ENCODE measurements at places on chromosomes 1 and 21.

DNA sequence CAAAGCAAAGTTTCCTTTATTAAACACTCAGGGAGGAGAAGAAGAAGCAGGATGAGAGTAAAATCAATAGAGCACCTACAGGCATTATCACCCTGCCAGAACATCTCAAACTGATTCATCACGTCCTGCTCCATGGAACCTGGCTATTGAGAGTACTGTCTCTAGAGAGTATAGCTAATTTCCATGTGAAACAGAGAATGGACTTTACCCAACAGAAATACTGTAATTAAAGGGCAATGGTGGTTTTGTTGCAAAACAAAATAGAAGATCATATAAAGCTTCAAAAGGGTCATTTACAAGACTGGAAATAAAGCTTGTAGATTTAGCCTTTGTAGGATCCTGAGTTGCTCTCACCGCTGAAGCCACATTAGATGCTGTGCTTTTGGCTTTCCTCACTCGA is 69.3 kb downstream of the XCL1 start:
- no peak for DNase-seq

DNA sequence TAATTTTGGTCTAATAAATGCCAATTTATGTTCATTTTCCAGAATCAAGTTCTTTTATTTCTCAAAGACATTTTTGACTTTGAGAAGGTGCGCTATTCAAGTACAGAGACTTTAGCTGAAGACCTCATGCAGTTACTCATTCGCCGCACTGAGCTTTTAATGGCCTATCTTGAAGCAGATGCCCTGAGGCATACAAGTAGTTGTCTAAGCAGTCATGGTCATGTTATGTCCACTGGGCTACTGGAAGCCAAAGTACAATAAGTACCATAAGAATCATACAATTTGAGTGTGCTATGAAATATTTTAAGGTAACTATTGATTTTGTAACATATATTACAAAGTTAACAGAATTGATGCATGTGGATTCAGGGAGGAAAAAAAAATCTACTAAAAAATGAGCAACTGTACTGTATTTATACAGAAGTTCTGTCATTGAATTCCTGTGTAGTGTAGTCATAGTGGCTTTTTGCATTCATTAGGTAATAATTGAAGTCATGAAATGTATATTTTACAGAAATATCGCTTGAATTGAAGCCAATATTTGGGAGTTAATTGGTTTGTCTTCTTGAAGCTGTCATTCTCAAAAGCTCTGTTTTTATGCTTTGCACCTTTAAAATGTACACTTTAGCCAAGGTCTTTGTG is 13.5 kb upstream of the NEXN start:
- DNase-seq: no peak

DNA sequence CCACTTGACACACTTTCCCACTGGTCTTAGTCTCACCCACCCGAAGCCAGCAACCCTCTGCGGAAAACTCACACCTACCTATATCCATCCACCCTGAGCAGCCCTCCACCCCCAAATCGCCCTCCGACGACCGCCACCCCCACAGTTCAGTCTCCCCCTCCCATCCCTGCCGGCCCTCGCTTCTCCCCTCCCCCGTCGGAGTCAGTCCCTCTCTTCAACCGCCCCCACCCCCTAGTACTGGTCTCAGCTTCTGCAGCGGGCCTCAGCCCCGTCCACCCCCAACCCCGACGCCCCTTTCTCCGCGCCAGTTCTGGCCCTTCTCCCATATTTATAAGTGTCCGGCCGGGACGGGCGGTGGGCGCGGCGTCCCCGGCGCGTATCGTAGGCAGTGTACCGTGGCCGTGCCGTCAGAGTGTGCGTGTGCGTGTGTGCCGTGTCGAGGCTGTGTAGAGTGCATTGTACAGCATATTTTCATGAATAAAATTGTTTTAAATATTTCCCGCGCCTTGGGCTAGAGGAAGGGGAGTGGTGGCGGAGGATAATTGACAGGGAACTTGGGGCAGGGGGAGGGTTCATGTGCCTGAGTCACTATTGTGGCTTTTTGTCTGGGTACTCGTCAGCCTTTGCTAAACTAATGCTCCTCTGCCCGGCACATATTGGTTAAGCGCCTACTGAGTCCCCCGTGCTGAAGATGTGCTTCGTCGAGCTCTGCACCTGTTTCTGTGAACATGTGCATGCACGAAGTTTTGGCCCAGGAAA is 22.0 kb downstream of the FOXO6 start:
- DNase-seq: peak; percentile 62

DNA sequence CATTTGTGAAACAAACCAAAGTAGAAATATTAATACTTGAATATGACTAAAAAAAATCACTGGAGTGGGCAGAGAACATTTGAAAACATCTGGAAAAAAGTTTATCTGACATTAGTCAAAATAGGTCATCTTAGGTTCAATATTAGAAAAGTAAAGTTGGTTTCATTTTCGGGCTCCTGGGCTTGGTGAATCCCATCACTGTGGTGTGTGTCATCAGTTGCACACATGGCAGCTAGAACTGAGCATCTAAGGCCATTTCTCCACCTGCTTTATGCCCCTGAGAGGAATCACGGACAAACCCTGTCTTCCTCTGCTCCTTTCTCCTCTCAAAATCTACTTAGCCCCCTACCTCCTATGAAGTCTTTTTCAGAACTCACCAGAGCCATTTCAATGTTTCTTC is 5.4 kb downstream of the HSD11B1 start:
- peak; percentile 55 for DNase-seq

DNA sequence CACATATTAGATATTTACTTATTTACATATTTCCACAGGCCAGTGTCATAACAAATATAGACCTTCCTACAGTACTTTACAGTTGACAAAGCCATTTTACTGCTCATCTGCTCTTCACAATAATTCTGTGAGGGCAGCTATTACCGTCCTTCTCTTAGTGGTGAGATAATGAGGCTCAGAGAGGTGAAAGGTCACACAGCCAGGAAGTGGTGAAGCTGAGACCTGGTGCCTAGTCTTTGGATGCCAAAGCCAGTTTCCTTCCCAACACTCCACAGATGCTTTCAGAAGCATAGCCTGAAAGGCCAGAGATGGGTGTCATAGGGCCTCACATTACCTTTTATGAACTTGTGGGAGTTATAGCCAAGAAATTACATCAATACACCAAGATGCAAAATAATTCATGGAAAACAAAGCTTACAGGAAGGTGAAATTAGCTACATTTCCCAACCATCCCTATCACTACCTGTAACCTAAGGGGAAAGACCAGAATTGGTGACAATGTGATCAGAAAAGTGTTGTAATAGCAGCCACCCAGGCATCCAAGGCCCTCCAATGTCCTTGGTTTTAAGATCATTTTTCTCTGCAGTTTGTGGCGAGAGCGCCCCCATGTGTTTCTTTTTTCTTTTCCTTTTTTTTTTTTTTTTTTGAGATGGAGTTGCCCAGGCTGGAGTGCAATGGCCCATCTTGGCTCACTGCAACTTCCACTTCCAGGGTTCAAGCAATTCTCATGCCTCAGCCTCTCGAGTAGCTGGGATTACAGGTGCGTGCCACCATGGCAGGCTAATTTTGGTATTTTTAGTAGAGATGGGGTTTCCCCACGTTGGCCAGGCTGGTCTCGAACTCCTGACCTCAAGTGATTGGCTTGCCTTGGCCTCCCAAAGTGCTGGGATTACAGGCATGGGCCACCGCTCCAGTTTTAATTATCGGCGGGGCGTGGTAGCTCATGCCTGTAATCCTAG is 26.5 kb upstream of the RPL11 start:
- peak; percentile 27 for DNase-seq

GRCh38 chr1:228921481-228921880 is 186.2 kb downstream of the RHOU start:
- DNase-seq: peak; percentile 31

- DNase-seq: peak; percentile 77
Observed at GRCh38 chr1:906600-907420, 16.9 kb upstream of the SAMD11 start.

GRCh38 chr1:203550846-203551245 is 56.9 kb downstream of the OPTC start:
- no peak for DNase-seq

- no peak for DNase-seq
Observed at GRCh38 chr1:241419986-241420385, 63.0 kb upstream of the RGS7 start.

DNA sequence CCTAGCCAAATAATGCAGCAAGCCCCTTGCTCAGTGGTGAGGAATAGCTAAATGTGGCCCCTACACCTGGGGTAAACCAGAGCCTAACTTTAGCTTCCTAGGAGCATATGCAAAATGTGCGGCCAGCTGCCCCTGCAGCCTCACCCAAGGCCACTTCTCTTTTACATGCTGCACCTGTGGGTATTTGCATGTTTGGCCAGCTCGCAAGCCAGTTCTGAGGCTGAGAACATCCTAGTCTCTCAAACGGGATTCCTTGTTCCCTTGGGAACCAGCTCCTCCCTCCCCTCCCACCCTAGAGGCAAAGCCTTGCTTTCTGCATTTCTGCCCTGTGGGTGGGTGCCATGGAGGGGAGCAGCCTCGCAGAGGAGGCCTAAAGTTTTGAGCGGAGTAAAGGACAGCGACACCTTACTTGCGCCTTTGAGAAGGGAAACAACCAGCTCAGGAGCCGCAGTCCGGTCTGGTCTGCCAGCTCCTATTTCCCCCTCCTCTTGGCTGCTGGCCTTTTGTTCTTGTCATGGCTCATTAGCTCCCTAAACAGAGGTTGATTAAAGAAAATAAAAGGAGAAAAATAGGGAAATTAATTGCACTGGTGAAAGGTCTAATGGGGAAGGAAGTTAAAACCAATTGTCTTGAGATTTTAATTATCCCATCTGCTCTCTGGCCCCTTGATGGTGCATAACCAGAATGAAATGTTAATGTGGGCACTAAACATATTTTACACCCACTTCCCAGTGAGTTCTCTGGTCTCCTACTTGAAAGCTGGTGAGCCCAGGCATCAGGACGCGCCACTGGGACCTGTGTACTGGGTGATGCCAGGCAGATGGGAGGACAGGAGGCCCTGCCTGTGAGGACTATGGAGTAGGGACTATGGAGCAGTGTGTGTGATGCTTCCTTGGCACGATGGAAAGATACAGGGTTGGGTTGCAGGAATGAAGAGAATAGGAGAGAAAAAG is 68.7 kb downstream of the TEX35 start:
- DNase-seq: no peak

- no peak for DNase-seq
Observed at GRCh38 chr1:179241530-179242097, 12.1 kb upstream of the ABL2 start.

- peak; percentile 86 for DNase-seq
Observed at GRCh38 chr1:26602378-26602959, 72.9 kb downstream of the RPS6KA1 start.

DNA sequence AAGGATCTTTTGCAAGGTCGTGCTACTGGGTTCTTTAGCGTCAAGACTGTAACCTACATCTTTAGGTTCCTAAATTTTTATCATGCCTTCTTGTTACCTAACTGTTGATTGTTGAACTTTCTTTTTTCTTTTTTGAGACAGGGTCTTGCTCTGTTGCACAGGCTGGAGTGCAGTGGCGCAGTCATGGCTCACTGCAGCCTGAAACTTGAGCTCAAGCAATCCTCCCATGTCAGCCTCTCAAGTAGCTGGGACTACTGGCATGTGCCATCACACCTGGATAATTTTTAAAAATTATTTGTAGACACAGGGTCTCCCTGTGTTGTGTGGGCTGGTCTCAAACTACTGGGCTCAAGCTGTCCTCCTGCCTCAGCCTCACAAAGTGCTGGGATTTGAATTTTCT is 52.9 kb downstream of the NFIA start:
- no peak for DNase-seq

- DNase-seq: peak; percentile 58
Observed at GRCh38 chr1:77126307-77126706, 92.9 kb downstream of the PIGK start.

DNA sequence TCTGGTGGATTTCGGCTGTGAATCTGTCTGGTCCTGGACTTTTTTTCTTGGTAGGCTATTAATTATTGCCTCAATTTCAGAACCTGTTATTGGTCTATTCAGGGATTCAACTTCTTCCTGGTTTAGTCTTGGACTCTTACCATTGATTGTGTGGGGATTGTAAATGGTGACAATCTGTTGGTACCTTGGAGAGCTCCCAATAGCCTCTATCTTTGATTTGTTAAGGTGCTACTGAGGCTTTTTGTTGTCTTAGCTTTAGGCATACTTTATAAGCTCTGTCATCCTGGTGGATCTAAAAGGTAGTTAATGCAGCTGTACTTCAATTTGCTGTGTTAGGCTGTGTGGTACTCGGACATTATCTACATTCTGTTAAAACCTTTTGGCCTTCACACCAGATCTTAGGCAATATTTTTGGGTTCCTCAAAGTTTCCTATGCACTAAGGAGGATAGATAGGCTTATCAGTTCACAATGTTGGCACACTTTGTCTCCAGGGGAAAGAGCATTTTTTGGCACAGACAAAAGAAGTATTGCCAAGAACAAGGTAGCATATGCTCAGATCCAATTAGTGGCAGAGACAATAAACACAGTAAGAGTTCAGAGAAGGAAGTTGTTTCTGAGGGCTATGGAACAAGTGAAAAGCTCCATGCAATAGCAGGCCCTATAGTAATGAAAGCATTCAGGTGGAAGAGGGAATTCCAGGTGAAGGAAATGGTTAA is 230.4 kb downstream of the PDE4B start:
- no peak for DNase-seq

DNA sequence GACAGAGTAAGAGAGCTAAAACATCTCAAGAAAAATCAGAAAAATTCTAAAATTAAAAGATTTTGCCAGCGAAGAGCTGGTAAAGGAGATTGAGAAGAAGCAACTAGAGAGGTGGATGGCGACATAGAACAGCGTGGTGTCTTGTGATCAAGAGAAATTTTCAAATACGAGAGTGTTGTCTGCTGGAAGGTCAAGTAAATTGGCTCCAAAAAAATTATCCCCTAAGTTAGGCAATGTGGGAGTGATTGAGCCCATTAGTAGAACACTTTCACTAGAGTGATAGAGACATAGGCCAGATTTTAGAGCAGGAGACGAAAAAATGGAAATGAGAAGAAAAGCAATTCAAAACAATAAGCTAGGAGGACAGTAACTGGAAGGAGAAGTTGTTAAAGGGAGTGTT is 94.3 kb upstream of the MPC2 start:
- no peak for DNase-seq

- DNase-seq: no peak
Observed at GRCh38 chr1:19367584-19368041, 55.5 kb downstream of the SLC66A1 start.

- DNase-seq: no peak
Observed at GRCh38 chr1:33392639-33393038, 38.3 kb downstream of the PHC2 start.

DNA sequence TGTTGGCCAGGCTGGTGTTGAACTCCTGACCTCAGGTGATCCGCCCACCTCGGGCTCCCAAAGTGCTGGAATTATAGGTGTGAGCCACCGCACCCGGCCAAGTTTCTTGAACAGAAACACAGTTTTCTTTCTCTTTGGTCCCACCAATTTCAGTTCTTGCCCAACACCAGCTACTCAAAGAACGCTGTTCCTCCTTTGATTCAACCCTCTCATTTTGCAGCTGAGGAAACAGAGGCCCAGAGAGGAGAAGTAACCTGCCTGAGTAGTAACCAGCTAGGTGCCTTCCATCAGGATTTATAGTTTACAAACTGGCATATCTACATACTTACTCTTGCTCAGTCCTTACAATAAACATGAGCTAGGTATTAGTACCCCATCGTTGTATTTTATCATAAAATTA is 119.9 kb downstream of the SYF2 start:
- DNase-seq: no peak

Data from suppressor macrophage treated with lipopolysaccharide for 1 hour (primary cell).